ENCODE measurements at places on chromosomes 16 and 17.

- DNase-seq = no peak
These were observed 45.2 kb upstream of the SLC5A11 start for GRCh38 chr16:24800586-24800985.

DNA sequence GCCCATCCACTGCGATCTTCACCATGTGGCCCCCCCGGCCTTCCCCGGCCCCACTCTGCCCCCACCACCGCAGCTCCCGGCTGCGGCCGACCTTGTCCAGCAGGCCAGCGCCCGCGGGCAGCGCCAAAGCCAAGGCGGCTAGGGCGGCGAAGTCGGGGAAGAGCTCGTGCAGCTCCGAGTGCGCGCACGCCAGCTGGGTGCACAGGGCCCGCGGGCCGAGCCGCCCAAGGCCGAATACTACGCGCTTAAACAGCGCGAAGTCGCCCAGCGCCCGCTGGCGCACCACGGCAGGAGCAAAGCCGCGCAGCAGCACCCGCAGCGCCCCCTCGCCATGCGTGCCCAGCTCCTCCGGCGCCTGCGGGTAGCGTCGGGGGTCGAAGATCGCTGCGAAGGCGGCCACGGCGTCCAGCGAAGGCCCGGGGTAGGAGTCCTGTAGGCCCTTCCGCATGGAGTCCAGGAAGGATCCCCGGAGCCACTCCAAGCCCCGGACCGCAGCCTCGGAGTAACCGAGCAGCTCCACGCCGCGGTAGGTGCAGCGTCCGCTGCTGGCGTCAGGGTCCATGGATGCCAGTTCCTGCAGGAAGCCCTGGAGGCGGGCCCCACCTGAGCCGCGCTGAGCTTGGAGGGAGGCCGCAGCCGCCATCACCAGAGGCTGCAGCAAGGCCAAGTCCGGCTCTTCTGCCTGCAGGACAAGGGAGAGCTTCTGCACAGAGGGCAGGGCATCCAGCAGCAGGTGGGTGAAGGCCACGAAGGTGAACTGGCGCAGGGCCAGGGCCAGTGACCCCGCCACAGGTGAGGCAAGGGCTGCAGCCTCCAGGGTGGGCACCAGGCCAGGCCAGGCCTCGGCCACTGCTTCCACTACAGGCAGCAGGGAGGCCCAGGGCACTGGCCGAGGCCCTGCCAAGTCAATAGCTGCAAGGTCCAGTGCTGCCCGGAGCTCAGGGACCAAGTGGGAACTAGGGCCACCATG, 10.3 kb downstream of the C17orf113 start:
- DNase-seq = no peak

GRCh38 chr17:2881295-2881694, 85.1 kb downstream of the RAP1GAP2 start:
- DNase-seq = no peak

GRCh38 chr17:12342609-12343435, 322.1 kb downstream of the MAP2K4 start:
- no peak for DNase-seq

DNA sequence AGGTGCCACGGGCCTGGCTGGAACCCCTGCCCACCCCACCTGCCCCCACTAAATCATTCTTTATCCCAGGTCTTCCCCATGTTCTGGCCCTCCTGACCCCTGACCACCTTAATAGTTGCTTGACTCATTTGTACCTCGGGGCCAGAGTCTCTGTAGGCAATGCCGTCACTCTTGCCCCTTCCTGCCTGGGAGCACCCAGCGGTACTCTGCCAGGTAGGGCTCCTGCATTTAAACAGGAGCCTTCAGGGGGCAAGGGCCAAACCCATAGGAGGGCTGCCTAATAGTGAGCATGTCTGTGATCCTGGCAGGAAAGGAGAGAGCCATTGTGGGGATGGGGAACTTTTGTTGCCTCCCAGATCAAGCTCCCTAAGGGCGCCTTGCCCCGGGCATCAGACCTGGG, 8.8 kb upstream of the ITGA3 start:
- DNase-seq = no peak

DNA sequence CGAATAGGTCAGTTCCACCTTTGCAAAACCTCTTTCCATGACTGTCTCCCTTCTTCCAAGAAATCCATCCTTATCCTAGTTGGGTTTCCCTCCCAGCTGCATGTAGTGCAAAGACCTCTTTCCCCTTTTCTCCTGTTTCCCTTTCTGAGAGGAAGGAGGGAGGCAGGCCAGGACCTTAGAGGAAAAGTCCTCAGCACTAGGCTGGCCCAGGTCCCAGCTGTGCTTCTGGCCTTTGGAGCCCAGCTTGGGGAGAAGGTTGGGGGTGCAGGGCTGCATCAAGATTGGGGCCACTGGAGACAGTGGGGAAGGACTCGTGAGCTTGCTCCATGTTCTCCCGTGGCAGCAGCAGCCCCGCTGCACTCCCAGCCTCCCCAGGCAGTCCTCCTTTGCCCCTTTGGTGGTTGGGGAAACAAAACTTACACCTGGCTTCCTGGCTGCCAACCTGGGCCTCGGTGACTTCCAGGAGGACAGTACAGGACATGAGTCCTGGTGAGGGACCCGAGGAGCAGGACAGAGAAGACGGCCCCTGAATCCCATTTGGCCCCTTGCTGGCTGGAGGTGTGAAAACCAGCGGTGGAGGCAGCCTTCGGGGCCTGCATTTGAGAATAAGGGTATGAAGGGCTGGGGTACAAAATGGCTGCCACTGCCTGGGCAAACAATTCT, 481 bp downstream of the HEXIM2 start:
- DNase-seq = no peak

GRCh38 chr16:48810436-48810802, 200.4 kb upstream of the N4BP1 start:
- no peak for DNase-seq

- DNase-seq = no peak
These were observed 274.2 kb upstream of the ERCC4 start for GRCh38 chr16:13645601-13646245.

All from activated CD8-positive, alpha-beta T cell treated with anti-CD3 and anti-CD28 coated beads, Interleukin-2, amount 10 ng/mL, durations not matched to agents 7 days and 5 days (primary cell).